ENCODE measurements at places on chromosomes 3 and 15.

- DNase-seq = no peak
Measured at GRCh38 chr15:58608129-58608590, 141.3 kb downstream of the ADAM10 start.

- no peak for DNase-seq
Measured at GRCh38 chr3:159789742-159790635, 198.6 kb upstream of the IL12A start.

GRCh38 chr15:89016549-89017041 lies 71.7 kb upstream of the ABHD2 start:
- no peak for DNase-seq

DNA sequence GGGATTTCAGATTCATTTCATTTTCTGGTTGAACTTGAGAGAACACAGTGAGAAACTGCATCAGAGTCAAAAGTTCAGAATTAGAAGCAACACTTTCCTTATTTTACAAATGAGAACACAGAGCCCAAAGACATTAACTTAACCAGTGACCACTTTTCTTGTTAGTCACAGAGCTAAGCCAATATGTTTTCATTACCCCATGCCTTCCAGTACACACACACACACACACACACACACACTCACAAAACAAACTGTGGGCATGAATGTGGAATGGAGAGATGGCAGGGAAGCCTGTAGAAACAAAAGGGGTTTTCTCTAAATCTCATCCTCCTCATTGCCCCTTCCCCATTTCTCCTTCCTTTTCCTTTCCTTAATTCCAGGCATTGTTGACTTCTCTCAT lies 267.4 kb upstream of the GADL1 start:
- no peak for DNase-seq

DNA sequence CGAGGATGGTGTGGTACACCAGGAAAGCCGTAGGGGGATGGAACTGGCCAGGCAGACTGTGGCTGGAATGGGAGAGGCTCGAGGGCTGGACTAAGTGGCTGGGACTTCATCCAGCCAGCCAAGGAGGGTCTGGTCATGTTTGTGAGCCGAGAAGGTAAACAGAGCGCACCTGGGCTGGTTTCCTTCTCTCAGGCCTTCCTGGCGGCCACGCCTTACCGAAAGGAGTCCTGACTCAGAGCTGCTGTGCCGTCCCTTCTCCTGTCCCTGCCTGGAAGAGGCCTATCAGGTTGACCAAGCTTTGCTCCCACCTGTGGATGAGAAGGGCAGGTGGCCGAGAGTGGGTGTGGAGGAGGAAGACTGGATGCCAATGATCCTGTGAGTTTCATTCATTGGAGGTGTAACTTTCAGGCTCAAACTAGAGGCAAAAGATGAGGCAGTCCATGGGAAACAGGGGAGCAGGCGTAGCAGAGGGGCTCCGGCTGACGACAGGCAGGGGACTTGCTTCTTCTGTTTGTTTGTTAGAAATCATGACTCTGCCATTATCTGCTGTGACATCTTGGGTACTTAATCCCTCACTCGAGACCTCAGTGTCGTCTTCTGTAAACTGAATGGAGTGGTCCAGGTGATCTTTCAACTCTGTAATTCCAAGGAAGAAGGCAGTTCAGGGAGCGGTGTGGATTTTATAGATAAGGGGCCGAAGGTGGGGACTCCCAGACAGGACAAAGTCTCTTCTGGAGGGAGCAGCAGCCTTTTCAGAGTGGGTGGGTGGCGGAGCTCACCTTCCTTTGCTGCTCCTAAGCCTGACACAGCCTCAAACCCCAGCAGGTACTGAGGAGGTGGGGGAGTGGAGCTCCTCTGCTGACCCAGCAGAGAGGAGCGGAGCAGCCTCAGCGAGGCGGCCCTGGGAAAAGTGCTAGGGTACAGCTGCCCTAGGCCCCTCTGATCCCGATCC lies 71.8 kb upstream of the GATM start:
- no peak for DNase-seq

DNA sequence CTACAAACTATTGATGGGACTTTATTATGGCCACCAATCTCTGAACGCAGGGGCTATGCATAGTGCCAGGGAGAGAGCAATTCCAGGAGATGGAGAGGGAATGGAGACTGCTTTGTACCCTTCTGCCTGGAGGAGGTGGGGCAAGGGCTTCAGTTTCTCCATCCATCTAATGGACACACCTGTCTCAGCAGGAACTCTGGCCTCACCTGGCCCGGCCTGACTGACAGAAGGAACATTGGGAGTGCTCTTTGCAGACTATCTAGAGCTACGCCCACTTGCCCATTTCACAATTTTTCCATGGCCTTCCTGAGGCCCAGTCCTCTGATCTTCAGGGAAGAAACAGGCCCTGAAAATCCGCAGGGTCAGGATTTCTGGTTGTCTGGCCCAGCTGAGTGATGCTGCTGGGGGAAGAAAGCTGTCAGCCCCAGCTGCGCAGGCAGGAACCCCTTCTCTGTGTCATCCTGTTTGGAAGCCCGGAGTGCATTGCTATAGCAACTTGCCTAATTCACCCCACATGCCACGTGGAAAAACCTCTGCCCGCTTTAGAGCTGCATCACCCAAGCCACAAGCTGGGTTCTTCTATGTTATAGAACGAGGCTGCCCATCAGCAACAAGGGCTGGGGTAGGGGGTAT lies 6.4 kb downstream of the ITGA11 start:
- DNase-seq = no peak

DNA sequence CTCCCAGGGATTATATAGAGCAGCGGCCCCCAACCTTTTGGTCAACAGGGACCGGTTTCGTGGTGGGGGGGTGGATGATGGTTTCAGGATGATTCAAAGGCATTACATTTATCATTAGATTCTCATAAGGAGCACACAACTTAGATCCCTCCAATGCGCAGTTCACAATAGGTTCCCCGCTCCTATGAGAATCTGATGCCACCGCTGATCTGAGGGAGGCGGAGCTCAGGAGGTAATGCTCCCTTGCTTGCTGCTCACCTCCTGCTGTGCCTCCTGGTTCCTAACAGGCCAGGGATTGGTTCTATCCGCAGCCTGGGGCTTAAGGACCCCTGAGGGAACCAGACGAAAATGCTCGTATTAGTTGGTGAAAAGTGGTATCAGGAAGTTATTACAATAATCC lies 1.3 kb upstream of the HACD2 start:
- DNase-seq = no peak

DNA sequence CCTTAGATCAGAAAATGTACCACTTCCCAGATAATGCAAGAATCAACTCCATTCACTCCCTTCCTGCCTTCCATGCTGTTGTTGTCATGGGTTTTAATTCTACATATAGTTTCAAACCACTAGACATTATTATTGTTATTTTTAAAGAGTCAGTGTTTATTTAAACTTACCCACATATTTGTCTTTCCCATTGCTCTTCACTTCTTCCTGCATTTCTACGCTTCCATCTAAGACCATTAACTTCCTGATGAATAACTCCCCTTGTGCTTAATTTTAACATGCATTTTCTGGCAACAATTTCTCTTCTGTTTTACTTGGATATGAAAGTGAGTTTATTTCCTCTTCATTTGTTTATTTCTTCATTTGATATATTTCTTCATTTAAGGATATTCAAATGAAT lies 127.1 kb upstream of the FHIT start:
- no peak for DNase-seq

DNA sequence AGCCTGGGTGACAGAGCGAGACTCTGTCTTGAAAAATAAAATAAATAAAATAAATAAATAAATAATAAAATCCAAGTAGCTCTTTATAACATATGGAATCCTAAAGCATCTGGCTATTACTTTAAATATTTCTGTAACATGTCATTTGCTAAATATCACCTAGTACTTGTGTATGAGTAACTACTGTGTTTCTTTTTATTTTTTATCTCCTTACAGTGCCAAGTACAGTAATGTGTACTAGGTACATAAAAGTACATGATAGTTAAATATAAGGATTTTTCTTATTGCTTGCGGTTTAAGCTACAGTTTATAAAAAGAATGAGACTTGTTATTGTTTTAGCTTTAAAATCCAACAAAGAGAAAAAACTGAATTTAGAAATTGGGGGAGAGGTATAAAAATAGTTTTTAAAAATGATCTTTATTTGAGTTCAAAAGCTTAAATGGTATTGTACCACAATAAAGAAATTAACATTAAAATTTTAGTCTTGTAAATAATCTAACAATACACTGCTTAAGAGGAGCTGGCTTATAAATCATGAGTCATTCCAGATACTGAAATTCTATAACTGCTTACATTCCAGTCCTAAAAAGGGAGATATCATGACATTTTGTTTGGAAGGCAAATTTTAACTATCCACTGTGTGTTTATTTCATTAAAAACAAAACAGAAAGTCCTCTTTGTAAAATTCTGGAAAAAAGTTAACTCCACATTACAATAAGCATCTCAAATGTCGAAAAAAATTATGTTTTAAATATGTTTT lies 73.1 kb downstream of the FGF7 start:
- DNase-seq = no peak

DNA sequence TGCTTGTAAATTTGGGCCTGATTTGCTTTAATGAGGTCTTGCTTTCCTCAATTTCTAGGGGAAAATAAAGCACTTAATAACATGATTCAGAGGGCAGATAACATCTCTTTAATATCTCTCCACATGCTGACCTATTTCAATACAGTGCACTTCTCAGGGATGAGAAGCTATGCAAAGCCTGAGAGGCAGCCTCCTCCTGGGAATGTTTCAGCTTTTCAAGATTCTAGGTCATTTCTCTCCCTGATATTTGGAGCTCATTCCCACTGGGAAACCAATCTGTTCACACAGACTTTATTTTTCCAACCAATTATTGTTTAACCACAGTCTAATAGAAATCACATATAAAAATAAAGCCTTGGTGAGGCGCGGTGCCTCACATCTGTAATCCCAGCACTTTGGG lies 67.0 kb upstream of the LSAMP start:
- DNase-seq = no peak

GRCh38 chr3:3074551-3075257 lies 35.5 kb downstream of the IL5RA start:
- no peak for DNase-seq

Data from cortex of kidney (tissue), 1 donor.